EH (cell line): ENCODE measurements at places on chromosomes 1 and 21.

DNA sequence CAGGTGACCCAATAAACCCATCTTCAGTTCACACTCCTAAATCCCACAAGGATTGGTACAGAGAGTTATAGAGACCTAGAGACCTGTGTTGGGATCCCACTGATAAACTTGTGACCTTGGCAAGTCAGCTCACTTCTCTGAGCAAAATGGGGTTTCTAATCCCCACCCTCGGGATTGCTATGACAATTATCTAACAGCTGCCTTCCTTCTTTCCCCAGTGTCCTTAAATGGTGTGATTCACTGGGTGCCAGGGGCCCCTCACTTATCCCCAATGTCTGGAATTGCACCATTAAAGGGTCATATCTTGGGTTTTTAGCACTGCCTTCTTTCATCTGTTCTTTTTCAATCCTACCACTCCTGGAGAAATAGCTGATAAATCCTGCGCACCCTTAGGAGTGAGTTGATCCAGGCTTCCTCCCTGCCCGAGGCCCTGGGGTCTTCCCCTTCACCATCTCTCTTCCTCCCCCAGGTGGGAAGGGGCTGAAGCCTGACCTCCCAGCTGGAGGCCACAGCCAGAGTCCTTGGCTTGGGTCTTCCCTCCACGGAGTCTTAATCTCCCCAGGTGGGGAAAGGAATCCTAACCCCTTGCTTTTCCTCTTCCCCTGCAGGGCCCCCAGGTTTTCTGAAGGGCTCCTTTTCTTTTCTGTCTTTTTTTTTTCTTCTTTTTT, 39.7 kb downstream of the LACTBL1 start:
- DNase-seq: no peak

DNA sequence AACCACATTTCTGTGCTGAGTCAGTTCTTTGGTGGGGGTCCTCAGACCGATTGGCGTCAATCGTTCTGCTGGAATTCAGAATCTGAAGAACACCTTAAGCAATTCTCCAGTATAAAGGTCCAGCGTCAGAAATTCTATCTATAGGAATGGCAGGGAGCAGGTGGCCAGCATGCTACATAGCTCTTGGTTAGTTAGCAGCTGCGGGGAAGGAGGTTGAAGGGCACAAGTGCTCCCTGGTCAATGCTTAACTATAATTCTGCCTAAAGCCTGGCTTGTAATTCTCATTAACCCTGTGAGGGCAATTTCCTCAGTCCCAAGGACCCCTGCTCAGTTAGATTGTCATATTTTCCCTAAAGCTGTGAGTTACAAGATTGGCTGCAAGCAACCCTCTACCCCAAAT, 54.3 kb upstream of the GALNT2 start:
- no peak for DNase-seq

- DNase-seq: no peak
Measured at GRCh38 chr21:46051821-46052675, 45.9 kb upstream of the COL6A2 start.

DNA sequence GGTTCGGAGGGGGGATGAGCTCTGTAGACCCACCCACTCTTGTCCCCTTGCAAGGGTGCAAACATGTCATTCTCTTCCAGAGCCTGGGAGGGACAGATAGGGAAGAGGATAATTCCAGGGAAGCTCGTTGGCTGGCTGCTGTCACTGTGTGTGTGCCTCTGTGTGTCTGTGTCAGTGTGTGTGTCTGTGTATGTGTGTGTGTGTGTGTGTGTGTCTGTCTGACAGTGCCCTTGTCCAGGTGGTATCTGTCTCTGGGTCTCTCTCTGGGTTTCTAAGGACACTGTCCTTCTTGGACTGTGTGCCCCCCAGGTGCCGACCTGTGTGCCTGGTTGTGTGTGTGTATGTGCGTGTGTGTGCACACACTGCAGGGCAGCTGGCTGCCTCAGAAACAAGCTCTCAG, 90.5 kb downstream of the ACTL8 start:
- DNase-seq: no peak

GRCh38 chr1:209768354-209768774, 12.5 kb downstream of the TRAF3IP3 start:
- DNase-seq: no peak

GRCh38 chr1:116986421-116987255, 14.9 kb upstream of the CD101 start:
- no peak for DNase-seq

- DNase-seq: peak; percentile 89
Measured at GRCh38 chr1:77540501-77541161, 141.8 kb downstream of the ZZZ3 start.

- no peak for DNase-seq
Measured at GRCh38 chr1:82517586-82517985, 716.9 kb downstream of the ADGRL2 start.

- DNase-seq: no peak
Measured at GRCh38 chr1:109466125-109466451, 258 bp upstream of the SYPL2 start.

DNA sequence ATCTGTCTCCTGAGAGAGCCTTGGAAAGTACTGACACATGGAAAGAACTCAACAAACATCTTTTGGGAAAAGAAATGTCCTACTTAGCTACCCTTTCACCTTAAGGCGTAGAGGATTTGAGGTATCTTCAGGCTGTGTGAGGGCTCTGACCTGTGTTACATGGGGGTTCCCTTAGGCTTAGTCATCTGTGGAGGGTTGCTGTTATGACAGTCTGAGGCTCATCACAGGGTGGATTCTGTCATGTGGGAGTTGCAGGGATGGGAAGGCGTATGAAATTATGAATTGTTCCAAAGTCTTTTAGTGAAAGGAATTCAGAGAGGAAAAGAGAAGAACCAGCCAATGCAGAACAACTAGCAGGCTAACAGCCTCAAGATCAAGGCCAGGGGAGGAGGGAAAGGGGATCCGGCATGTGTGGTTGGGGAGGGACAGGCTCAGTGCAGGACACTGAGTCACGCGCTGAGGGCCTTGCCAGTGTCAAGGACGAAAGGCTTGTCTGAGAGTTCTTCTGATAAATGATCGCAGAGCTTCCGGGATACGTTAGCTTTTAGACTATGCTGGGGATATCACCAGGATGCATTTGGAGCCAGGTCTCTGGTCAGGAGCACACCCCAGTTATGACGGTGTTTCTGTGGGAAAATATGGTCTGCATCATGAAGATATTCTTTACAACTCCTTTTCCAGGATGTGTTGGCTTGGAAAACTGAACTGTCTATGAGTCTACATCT, 24.6 kb upstream of the PLA2G2C start:
- DNase-seq: no peak

DNA sequence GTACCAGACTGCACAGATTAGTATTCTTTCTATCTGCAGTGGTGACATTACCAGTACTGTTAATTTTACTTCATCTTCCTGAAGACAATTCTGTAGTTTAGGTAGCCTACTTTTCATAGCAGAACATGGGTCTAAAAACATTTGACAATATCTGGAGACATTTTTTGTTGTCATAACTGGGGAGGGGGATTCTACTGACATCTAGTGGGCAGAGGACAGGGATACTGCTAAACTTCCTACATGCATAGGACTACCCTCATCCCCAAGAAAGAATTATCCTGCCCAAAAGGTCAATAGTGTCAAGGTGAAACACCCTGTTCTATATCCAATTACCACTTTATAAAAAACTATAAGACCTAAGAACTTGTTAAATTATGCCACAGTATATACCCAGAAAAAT, 3.4 kb upstream of the ARHGAP29 start:
- peak; percentile 20 for DNase-seq

DNA sequence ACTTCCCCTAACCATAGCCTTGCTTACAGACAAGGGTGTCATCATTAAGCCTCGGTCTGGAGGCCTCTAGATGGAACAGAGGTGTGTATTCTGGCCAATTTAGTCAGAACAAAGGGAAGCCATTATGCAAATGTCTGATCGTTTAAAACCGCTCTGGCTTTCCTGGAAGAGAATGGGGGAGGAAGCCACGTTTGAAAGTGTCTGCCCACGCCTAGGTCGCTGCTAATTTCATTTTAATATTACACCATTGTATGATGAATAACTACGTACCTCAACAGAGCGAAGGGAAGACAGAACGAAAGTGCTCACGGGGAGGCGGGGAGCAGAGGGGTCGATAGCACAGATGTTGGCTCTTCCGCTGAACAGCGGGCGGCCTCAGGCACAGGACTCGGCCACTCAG, 41.1 kb upstream of the CSF3R start:
- no peak for DNase-seq

DNA sequence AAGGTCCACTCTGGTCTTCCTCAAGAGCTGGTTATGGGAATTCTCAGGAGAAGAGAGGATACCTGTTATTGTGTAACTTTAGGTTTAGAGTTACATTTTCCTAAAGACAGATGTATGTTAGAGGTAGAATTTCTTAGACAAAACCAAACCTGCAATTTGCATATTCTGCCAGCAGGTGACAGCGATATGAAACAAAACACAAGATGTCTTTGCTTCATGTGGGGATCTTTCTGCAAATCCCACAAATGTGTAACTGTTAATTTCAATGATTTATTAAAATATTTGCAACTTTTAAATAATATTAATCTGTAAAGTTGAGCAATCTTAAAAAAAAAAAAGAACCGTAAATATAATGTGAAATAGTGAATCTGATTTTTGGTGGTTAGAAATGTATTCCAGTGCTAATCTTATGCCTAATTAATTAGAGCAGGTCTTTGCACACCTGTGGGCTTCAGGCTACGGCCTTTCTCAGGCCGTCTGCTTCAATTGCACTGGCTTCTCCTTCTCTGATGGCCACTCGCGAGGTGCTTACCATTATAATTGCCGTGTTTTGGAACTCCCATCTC, 33.4 kb downstream of the FAM78B start:
- DNase-seq: no peak

DNA sequence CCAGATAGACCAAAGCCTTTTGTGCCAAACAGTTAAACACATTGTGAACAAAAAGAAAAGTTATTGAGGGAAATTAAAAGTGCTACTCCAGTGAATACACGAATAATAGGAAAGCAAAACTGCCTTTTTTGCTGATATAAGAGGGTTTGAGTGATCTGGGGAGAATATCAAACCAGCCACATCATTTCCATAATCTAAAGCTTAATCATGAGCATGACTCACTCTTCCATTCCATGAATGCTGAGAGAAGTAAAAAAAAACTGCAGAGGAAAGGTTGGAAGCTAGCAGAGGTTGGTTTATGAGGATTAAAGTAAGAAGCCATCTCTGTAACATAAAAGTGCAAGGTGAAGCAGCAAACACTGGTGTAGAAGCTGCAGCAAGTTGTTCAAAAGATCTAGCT, 350.6 kb upstream of the NCAM2 start:
- no peak for DNase-seq

DNA sequence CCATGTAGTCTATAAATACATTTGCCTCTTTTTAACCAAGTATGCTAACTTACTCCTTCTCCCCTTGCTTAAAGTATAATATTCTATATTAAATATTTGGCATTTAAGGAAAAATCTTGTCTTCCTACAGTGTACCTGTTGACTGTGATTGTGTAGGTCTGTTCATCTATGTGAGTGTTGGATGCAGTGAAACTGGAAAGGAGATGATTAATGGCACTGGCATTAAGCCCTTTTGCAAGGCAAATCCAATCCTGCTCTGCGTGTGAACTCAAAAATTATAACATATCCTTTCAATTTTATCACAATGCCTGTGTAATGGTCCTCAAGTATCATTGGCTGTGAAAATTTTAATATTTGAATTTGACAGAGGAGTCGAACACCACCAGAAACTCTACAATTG, 565.0 kb downstream of the KCNT2 start:
- DNase-seq: no peak

DNA sequence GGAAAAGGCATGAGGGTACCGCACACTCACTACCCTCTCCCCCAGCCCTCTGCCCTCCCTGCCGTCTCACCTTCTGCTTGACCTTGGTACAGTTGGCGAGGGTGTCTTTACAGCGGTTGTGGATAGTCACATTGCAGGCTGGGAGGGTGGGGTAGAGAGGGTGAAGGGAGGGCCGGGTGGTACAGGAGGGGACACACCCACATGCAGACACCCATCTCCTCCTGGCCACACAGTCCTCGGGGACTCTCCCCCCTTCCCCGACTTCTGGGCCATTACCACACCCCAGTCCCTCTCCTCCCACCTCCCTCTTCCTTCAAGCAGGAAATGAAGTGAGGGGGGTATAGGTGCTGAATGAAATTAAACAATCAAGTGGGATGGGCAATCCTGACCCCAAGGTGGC, 11.6 kb downstream of the ARHGEF2 start:
- no peak for DNase-seq

- no peak for DNase-seq
Measured at GRCh38 chr21:46161633-46162592, 6.5 kb upstream of the FTCD start.

GRCh38 chr1:168871531-168871930, 142.5 kb upstream of the DPT start:
- no peak for DNase-seq

DNA sequence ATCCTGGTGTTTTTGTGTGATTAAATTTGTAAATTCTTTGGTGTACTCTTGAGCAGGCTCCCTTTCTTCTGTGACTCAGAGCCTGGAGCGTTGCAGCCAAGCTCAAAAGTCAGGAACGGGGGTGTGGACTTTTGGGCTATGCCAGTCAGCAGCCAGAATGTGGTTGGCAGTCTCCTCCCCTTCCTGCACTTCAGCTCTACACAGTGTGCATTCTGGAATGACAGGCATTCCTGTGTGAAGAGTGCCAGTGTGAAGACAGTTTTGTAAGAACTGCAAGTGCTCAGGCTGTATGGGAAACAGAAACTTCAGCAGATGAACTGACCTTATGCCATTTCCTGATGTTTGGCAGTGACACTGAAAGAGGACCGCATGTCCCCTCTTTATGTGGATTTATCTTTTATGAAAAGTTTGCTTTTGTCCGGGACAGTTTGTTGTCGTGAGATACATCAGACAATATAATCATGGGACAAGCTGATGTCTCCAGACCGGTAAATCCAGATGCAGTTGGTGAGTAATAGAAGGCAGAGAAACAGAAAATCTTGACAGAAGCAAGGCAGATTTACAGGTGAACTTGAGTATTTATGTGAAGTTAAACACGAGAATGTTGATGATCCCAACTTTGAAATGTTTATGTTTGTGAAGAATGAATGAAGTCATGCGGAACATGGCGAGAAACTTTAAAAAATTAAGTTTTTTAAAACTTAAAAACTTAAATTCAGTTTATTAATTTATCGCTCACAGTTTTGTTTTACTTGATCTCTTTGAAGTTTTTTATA, 67.7 kb upstream of the RCC1 start:
- DNase-seq: peak; percentile 99

GRCh38 chr1:225849925-225850324, 32.3 kb downstream of the TMEM63A start:
- no peak for DNase-seq

DNA sequence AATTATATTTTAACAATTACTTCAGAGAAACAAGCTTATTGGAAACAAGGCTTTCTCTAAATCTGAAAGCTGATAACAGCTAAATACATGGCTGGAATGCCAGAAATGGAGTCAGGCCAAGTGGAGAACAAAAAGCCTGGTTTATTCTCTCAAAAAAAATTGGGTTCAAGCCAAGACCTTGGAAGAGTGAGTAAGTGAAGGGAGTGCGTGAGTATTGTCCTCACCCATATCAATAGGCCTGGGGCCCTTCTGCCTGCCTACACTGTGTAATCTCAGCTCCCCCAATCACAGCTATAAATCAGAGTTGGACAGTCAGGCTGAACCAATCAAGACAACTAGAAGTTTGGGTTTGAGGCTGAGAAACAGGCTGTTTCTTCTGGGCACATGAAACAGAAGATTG, 7.4 kb downstream of the KYAT3 start:
- DNase-seq: peak; percentile 89
